ENCODE measurements at places on chromosomes 6 and 20.
A peak's percentile ranks its signal among the peaks of the same experiment; 100 is the strongest.

- peak; percentile 42 for DNase-seq
These were observed 34.5 kb downstream of the LATS1 start for GRCh38 chr6:149683256-149683859.

GRCh38 chr6:26003102-26003694, 40.6 kb downstream of the TRIM38 start:
- DNase-seq = peak; percentile 30

GRCh38 chr6:142331075-142331551, 29.3 kb downstream of the ADGRG6 start:
- DNase-seq = no peak

DNA sequence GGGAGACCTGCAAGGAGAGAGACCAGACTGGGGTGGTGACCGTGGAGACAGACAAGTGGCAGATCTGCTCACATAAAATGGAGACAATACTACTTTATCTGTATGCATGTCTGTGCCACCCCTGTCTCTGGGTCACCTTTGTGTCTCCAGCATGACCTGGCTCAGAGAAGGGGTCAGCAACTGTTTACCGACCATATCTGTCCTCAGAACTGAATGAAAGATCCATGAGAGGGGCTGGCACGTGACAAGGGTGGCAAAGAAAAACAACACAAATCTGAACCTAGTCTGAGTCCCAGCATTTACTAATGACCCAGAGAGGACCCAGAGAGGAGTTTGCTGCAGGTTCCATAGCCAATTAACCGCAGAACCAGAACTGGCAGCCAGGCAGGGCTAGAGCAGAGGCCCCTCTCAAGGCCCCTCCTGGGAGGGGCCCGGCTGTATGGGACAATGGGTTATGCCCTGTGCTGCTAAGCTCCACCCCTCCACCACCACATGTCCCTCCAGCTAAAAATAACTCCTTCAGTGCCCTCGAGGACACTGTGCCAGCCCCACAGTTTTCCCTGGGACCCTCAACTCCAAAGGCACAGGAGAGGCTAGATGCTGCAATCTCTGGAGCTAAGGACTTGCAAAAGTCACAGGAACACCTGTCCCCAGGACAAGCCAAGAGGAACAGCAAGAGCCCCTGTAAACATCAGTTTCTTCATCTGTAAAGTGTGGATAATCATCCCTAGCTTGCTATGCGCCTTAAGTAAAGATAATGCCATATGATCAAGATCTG, 2.2 kb downstream of the AHCY start:
- DNase-seq = no peak

DNA sequence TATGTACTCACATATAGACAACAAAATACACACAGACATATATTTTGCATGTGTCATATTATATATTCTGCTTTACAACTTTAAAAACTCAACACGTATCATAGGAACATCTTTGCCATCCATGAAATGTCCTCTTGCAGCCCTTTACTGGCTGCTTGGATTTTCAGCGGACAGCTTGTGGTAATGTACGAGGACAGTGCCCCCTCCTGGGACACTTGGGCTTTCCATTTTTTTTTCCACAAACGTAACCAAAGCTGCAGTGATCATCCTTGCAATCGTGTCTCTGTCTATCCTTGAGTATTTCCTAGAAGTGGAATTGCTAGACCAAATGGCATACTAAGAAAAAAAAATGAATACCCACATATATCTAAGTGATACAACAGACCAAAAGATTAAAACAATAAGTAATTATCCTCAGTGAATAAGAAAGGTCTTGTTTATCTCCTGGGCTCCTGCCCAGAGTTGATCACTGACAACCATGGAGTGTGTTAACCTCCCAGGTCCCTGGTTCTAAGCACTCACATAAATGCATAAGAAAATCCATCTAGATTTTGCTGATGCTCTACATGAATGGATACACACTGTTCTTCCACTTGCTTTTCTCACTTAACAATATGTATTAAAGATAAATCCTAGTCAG, 18.1 kb downstream of the BPI start:
- DNase-seq = peak; percentile 61

GRCh38 chr6:39897698-39898097, 36.6 kb downstream of the MOCS1 start:
- no peak for DNase-seq

DNA sequence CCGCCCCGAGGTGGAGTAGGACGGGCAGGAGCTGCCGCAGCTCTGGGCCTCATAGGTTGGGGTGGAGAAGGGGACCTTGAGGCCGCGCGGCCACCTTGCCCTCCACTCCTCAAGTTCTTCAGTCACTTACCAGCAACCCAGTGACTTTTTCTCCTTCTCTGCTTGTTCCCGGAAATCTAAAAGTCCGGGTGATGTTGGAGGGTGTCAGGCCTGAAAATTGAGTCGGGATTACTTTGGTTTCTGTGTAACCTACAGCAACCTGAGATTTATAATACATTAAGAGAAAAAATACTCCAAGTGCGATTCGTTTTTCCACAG, 338 bp downstream of the RWDD1 start:
- no peak for DNase-seq

DNA sequence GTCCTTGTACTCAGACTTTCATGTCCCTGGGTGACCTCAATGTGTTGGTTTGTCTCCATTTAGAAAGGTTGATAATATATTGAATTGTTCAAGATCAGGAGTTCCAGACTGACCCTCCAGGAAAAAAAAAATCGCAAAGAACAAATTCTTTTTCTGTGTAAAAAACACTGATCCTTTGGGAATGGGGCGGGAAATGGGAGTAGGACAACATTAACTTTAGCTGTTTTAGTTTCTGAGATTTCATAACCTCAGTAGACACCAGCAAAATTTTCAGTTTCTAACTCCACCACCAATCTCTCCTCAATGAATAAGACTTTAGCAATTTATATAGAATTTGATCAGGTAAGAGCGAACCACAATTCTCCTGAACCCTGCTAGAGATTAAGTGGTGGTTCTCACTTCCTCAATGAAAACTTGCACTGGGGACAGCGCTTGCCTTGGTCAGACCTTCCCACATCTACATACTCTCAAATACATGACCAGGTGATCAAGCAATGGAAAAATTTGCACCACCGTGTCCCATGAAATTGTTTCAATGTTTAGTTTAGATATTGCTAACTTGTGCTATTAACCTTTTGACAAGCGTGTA, 231.2 kb upstream of the PLN start:
- no peak for DNase-seq

- DNase-seq = no peak
These were observed 63.5 kb upstream of the ASCC3 start for GRCh38 chr6:100944644-100945043.

- DNase-seq = no peak
These were observed 1341.0 kb upstream of the EYS start for GRCh38 chr6:67047996-67048395.

DNA sequence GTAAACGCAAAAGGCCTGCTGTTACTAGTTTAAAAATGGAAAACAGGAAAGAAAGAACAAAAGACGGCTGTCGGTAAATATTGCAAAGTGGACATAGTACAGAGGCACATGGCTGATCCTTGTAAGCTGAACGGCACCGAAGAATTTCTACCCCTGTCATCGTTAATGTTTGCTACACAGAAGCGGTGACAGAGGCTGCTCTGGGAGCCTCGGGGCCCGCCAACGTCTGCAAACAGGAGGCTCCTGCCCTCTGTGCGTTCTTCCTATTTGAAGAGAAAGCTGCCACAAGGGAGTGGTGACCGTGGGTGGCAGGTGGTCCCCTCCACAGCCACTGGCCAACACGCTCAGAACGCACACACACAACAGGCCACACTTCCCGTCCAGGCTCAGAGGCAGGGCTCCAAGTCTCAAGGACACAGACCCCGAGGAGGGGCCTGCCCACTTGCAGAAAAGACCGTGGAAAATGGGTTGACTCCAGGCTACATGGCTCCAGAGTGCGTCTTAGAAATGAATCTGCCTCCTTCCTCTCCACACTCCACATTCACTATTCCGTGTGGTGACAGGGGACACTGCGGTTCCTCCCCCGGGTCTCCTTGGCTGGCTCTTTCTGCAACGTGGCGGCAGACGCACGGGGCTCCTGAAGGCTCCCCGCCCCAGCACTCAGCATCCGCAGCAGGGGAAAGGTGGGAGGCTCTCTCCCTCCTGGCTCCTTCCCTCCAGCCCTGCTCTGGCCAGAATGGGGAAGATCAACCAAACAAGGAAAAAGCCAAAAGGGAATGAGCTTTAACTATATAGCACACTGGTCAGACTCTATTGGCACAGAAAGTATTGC, 64.5 kb downstream of the GMPR start:
- no peak for DNase-seq

- no peak for DNase-seq
These were observed 11.9 kb upstream of the CCN2 start for GRCh38 chr6:131963063-131963462.

- DNase-seq = no peak
These were observed 129.5 kb upstream of the SULF2 start for GRCh38 chr20:47914792-47915191.
